ENCODE measurements at places on chromosomes 4 and X.
A peak's percentile ranks its signal among the peaks of the same experiment; 100 is the strongest.

- DNase-seq, result peak; percentile 39
These were observed 49.6 kb downstream of the PROM1 start for GRCh38 chr4:16034010-16034748.

GRCh38 chr4:74624351-74625151 lies 169.8 kb downstream of the BTC start:
- peak; percentile 90 for DNase-seq

DNA sequence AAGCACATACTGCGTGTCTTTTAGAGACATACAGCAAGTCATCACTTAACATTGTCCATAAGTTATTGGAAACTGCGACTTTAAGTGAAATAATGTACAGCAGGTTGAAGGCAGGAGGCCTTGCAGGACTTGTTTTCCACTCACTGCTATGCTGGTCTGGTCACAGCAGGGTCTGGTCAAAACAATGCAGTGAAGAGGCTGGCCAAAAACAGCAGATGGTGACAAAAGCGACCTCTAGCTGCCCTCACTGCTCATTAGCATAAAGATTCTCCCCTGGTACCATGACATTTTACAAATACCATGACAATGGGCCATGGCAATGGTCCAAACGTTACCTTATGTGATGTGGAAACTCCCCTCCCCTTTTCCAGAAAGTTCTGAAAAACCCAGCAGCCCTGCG lies 1283.6 kb downstream of the FSTL5 start:
- no peak for DNase-seq

GRCh38 chr4:38717604-38718003 lies 53.6 kb downstream of the KLF3 start:
- peak; percentile 49 for DNase-seq

DNA sequence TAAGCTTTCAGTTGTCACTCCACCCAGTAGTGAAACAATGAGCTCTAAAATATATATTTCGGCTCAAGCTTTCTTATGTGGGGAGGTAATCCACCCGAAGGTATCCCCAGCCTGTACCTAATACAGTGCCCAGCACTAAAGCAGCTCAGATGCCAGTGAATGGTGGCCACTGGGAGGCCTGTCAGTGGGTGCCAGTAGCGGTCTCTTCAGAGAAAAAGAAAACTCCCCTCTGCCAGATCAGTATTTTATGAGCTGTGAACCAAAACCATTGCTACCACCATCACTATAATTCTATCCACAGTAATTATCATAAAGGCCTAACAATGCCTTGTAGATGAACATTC lies 835 bp upstream of the NFKB1 start:
- DNase-seq, result no peak

DNA sequence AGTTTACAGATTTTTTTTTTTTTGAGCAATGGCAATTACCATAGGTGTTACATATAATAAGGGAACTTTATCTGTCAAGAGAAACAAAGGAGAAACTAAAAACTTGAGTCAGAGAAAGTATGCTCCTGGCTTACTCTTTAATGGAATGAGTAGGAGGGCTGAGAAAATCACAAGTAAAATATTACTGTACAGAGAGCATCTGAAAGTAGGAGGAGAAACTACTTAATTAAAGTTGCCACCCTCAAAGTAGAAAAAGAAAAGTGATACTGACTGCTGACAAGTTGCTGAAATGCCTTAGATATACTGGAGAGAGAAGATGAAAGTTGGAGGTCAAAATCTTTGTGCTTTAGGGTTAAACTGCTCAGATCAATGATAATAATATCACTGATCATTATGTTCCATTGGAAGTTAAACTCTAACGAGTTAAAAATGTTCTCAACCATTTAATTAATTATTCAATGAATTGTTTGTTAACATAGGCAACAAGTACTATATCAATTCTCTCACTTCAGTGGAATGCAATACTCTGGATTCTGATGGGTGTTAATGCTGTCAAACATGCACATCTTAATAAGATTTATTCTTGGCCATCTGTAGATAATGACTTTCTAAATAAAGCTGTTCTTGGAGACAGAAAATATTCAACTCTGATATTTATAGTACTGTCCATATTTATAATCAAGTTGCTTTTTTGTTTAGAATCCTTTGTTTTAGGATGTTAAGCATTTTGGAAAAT lies 61.2 kb upstream of the CAMK2D start:
- no peak for DNase-seq

- DNase-seq, result no peak
These were observed 30.3 kb downstream of the SLC16A2 start for GRCh38 chrX:74451450-74452198.

DNA sequence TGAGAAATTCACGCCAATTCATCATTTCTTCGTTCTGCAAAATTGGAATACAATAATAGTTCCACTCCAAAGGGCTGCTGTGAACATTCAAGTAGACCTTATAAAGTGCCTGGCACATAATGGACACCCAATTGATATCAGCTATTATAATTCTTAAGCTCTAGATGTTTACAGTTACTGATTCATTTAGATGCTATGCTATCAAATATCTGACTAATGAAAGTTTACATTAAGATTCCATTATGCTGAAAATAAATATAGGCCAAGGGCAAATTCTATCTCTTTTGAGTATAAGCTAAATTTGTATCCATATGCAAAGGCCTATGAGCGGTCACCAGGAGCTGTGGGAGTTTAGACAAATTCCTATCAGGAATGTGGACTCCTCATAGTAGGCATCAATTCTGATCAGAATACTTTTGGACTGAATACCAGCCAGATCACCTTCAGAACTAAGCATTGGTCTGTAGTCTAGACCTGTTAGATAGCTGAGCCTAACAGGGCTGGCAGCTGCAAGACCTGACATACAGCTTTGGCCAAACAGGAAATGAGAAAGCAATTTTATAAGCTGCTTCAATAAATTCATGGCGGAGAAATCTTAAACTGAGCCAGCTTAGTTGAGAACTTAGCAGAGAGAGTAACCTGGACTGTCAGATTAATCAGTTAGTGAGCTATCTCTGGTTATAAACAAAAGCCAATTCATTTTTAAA lies 384.3 kb upstream of the ACTRT1 start:
- DNase-seq, result no peak

DNA sequence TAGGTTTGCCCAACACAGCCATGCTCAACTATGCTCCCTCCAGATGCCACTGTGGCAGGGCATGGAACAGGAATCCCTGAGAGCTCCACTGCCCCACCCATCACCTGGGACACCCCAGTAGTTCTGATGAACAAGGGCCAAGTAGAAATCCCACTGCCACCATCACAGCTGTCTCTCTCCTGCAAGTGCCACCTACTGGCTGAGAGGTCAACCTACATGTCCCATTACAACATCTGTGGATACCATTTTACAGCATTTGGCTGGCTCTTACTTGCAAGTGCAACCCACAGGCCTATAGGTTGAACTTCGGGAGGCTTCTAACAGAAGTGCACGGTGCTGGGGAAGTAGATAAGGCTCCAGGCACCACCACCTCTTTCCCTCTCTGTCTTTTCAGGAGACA lies 142.5 kb downstream of the CXXC4 start:
- DNase-seq, result no peak

DNA sequence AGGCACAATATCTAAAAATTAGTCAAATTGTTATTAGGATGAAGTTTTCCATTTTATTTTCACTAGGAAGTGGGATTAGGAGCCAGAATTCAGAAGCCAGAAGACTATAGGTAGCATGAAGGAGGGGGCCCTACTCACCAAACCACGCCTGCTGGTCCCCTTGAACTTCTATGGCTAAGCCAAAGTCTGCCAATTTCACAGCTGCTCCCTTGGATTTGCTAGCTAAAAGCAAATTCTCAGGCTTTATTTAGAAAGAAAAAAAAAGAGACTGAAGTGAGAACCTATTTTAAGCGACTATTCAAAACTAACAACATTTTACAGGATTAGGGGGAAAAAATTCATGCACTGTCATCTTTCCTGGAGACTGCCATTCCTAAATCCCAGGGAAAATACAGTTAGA lies 224.3 kb downstream of the CAMK2D start:
- DNase-seq, result no peak

GRCh38 chrX:119694601-119695534 lies 1.9 kb upstream of the SEPTIN6 start:
- DNase-seq, result no peak

DNA sequence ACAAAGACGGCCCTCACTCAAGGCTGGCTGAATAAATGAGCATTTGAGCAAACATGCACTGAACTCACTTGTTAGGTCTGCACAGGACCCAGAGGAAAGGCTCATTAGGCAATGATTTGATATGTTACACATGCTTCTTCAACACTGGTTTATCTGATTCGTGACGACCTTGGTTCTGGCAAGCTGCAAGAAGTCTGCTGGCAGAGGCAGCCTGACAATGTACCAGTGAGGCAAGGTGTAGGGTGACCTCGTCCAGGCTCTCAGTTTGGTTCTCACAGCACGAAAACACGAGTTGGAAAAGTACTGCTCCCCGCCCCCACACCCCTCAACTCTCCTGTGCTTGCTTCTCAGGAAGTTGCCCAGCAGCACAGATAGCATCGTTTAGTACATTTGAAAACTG lies 63.1 kb upstream of the CITED1 start:
- peak; percentile 46 for DNase-seq

DNA sequence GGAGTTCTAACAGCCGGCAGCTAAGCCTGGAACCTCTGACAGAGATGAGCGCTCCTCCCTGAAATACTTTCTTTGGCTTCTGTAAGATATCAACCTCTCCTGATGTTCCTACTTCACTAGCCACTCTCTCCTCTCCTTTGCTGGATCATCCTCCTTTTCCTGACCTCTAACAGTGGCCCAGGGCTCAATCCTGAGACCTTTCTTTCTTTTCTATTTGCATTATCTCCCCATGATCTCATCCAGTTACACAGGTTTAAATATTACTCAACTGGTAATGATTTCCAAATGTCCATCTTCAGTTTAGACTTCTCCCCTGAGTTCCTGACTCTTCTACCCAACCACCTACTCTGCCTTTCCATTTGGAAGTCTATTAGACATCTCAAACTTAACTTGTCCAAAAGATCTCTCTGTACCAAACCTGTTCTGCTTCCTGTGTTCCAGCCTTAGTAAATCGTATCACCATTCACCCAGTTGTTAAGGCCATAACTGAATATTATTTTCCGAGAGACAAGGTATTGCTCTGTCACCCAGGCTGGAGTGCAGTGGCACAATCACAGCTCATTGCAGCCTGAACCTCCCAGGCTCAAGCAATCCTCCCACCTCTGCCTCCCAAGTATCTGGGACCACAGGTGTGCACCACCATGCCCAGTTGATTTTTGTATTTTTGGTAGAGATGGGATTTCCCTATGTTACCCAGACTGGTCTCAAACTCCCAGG lies 41.1 kb downstream of the RFC1 start:
- DNase-seq, result no peak

DNA sequence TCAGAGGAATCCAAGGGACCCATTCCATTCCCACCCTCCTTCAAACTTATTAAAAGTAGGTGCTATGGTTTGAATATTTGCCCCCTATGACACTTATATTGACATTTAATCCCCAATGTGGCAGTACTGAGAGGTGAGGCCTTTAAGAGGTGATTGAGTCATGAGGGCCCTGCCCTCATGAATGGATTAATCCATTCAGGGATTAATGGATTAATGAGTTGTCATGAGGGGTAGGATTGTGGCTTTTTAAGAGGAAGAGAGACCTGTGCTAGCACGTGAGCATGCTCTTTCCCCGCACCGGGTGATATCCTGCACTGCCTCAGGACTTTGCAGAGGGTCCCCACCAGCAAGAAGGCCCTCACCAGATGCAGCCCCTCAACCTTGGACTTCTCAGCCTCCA lies 50.1 kb downstream of the IRF2 start:
- DNase-seq, result no peak

- no peak for DNase-seq
These were observed 5.4 kb upstream of the USP46 start for GRCh38 chr4:52664479-52664878.

DNA sequence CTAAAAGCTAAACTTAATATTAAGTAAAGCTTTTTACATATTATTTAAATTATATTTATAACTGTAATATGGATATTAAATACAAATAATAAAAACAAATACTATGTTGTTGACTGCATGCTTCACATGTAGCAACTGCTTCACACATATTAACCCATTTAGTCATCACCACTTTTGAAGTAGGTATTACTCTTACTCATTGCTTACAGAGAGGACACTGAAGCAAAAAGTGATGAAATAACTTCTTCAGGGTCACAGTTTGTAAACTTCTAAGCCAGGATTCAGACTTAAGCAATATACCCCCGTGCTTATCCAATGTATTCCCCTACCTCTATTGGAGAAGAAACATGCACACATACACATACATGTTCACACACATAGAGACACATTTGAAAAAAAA lies 166.6 kb downstream of the DKK2 start:
- DNase-seq, result peak; percentile 88

DNA sequence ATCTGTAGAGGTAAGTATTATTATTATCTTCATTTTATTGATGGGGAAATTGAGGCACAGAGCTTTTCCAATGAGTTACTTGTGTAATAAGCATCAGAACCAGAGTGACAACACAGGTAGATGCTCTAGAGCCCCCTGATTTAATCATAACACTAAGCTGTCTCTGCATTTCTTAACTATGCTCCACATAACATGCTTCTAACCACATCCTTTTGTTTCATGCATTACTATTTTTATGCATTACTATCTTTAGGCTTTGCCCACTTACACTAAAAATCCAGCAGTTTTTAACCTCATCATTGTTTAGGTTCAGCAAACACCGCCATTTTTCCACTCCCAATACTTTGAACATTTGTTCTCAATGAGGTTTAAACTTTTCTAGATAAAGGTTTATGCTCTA lies 1900.8 kb upstream of the PCDH10 start:
- DNase-seq, result no peak

DNA sequence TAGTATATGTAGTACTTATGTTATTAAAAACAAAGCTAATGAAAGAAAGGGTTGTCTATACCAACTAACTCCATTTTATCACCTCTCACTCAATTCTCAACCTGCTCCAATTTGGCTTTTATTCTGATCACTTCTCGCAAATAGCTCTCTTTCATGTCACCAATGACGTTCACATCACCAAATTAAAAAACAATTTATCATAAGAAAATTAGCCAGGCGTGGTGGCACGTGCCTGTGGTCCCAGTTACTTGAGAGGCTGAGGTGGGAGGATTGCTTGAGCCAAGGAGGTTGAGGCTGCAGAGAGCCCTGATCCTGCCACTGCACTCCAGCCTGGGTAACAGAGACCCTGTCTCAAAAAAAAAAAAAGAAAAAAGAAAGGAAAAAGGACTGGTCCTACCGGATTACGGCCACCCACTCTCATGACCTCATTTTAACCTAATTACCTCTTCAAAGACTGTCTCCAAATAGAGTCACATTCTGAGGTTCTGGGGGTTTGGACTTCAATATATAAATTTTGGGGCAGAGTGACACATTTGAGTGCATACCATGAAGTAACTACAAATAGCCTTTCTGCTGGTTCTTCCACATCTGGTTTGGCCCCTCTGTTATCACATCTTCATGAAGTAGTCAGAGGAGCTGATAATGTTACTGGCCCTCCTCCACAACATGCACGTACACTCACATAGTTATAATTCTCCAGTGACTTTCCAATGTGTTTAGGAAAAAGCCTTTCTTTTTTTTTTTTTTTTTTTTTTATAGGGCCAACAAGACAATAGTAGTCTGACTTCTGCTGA lies 15.8 kb upstream of the RBMX start:
- peak; percentile 79 for DNase-seq

GRCh38 chr4:41702770-41703169 lies 45.8 kb downstream of the PHOX2B start:
- DNase-seq, result no peak

GRCh38 chrX:129759576-129760061 lies 20.1 kb upstream of the SASH3 start:
- DNase-seq, result peak; percentile 86

- DNase-seq, result peak; percentile 94
These were observed 552 bp downstream of the ADH5 start for GRCh38 chr4:99088023-99088449.

- no peak for DNase-seq
These were observed 18.9 kb upstream of the GPR101 start for GRCh38 chrX:137052643-137053235.

GRCh38 chr4:107312366-107312765 lies 276.3 kb upstream of the DKK2 start:
- no peak for DNase-seq
